CD4-positive, alpha-beta T cell (primary cell): ENCODE measurements at places on chromosomes 12 and 14.

DNA sequence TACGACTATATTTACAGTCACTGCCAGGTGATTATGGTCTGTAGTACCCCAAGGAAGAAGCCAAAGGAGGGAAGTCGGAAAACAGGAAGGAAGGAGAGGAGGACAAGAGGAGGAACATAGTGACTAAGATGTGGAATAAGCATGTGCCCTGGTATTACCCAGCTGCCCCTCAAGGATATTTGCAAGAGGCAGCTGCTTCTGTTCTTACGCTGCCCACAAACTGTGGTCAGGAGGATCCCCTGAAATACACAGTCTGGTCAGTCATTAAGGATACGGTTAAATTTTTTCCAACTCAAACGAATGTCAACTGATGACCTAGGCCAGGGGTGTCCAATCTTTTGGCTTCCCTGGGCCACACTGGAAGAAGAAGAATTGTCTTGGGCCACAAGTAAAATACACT lies 126.5 kb downstream of the CMAS start:
- no peak for DNase-seq

DNA sequence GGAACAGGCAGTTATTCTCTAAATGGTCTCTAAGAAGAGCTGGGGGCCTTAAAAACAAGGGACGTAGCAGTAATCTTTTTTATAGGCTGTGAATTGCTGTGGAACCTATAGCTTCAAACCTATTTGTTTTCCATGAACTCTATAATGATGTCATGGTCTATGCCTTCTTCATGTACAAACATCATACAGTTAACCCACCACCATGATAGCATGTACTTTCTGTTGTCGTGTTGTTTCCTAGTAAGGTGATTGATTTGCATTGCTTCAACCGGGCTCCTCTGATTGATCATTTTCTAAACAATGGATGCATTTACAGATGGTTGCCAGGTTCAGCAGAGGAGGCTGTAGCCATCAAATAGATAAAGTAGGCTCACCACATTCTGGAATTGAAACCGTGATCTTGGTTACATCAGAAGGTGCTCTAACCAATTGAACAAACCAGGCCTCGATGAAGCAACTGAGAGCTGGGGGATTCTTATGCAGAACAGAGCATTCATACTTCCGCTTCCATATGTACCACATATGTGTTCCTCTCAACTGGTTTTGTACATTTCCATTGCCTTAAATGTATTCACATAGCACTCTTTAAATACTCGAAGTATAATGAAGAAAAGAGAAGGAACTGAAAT lies 25.6 kb upstream of the PCNX1 start:
- no peak for DNase-seq

- DNase-seq = no peak
Observed at GRCh38 chr14:65359503-65359902, 53.0 kb upstream of the FUT8 start.

DNA sequence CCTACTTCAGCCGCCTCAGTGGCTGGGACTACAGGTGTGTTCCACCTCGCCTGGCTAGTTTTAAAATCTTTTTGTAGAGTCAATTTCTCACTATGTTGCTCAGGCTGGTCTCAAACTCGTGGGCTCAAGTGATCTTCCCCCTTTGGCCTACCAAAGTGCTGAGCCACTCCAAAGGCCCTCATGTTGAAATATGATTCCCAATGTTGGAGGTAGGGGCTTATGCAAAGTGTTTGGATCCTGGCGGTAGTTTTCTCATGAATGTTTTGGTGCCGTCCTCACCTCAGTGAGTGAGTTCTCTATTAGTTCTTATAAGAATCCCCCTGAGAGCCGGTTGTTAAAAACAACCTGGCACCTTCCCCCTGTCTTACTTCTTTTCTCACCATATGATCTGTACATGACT lies 784.6 kb downstream of the TMTC2 start:
- no peak for DNase-seq

- DNase-seq = no peak
Observed at GRCh38 chr12:47903151-47903611, 1.6 kb downstream of the VDR start.

DNA sequence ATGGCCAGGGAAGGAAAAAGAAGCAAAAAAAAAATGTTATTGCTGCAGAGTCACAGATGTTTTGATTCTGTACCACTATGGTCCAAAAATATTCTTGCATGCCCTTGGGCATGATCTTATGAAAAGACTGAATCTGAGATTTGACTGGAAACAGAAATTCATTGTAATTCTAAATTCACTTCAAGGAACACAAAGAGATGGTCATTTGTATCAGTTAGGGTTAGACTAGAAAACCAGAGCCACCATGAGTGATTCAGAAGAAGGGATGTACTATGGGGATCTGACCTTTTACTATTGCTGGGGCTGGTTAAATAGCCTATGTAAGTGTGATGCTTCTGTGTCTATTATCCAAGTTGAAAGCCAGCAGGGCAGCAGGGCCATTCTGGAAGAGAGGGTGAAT lies 5.2 kb downstream of the TMTC1 start:
- DNase-seq = no peak

DNA sequence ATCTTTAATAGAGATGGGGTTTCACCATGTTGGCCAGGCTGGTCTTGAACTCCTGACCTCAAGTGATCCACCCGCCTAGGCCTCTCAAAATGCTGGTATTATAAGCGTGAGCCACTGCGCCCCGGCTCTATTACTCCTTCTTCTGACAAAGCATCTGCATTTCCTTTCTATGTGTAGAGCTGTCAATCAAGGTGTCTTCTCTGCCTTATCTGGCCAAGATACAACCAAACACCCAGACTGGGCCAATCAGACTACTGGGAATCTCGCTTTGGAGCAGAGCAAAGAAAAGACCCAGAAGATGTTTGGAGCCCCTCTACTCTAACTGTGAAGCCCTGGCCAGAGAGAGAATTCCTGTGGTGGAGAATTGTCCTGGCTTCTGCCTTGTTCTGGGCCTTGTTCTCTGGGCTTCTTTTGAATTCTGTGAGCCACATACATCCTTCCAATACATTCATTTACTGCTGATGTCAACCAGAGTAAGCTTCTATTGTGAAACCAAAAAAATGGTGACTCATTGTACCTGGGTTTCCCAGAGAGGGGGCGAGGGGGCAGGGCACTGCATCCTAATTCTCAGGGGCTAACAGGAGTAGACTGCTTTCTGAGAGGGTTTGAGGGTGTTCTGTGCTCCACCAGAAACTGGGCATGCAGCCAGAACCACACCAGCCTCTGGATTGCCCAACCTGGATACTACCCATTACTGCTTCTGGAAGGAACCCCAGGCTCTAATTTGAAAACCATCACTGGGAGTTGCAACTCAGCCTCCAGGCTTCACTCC lies 18.8 kb upstream of the FLVCR2 start:
- DNase-seq = no peak

GRCh38 chr12:80625901-80626300 lies 81.5 kb upstream of the MYF6 start:
- no peak for DNase-seq

DNA sequence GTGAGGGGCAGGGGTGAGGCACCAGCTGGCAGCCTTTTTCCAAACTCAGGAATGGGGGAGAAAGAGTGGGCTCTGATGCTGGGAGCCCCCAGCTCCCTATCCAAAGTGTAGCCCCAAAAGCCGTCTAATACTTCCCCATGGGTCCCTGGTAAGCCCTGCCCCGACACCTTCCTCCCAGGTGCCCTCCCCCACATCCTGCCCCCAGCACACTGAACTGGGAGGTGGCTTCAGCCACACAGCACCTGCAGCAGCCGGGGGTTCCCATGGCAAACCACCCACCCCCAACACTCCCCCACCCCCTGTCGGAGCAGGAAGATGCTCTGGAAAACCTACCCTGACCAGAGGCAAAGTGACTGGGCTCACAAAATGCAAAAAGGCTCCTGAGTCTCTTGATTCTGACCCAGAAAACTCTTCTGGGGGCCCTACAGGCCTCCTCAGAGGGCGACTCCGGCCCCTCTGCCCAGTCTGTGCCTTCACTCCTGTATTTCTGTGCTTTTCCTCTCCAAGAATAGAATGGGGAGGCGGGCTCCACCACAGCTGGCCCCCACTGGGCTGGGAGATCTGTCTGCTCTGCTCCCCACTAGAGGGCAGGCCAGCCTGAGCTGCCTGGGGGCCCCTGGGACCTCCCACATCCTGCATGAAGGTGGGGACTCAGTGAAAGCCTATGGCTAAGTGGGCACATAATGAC lies 81.6 kb downstream of the ITPK1 start:
- peak; percentile 73 for DNase-seq

- DNase-seq = peak; percentile 33
Observed at GRCh38 chr12:55955800-55956508, 9.9 kb downstream of the PMEL start.

- DNase-seq = no peak
Observed at GRCh38 chr14:95490138-95490509, 26.3 kb downstream of the SYNE3 start.

DNA sequence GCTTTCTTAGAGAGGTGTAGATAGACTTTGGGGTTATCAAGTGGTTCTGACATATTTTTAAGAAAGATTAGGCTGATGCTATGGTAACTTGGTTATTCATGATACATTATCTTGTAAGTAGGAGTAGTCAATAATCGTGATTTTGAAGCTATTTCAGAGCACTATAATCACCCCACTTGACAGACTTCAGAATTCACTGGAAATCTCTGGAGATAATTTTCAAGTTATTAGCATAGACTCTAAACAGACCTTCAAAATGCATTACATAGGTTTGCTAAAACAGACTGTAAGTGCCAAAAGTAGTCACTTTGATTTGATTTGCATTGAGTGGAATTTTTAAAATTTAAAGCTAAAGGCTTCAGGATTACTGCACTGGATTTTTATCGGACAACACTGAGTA lies 74.3 kb downstream of the ERGIC2 start:
- DNase-seq = no peak

DNA sequence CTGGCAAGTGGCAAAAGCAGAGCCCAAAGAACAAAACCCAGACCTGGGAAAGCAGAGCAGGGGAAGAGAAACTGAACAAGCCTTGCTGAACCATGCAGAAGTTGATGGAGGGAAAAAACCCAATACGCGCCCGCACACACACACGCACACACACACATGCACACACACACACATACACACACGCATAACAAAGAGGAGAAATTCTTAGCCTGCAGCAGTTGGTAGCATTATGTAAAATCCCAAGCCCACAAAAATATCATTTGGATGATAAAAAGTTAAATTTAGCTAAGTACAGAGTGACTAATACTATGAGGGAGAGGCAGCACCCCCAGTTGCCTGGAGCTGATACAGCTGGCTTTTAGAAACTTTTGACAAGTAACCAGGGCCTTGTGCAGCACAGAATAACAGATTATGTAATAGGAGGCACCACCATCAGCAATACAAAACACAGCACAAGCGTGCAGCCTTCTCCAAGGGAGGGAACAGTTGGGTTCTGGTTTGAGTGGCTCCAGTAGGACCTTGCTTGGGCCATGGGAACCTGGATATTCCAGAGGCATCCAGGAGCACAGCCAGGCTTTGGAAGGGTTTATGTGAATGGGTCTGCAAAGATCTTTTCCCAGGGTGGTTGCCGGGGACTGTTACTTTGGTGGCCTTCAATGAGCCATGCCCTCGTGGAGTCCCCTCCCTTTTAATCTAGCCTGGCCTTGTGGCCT lies 35.3 kb downstream of the PITPNM2 start:
- DNase-seq = peak; percentile 44

- DNase-seq = no peak
Observed at GRCh38 chr12:130196827-130197226, 34.6 kb downstream of the FZD10 start.

DNA sequence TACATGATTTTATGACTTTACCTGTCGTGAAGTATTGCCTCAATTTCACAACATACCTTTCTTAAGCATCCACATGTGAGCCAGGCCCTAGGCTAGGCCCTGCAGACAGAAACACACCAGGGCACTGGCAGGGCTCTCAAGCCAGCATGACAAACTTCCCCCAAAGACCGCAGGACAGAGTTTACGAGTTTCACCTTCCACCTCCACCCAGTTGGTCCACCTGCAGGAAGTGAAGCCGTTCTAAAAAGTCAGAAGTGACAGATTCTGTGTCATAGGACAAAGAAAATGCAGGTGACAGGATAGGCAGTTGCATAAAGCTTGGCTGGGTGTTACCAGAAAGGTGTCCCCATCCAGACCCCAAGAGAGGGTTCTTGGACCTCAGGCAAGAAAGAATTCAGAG lies 382.3 kb downstream of the PCNX1 start:
- DNase-seq = no peak

DNA sequence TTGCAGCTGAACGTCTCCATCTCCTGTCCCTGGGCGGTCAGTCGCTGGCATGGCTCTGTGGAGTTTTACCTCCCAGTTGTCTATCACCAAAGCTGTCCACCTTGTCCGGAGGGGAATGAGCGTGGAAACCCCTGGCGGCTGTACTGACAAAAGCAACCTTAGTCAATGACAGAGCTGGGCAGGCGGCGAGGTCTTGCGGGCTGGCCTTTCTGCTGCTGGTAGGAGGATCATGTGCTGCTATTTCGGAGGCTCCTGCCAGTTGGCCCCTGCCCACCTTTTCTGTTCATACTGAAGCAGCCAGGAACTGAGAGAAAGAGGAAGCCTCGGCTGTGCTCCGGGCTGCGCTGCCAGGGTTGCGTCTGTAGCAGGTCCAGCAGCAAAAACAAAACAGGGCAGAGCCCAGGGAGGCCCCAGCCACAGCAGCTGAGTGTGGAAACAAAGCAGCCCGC lies 57.7 kb downstream of the HMGA2 start:
- DNase-seq = no peak

DNA sequence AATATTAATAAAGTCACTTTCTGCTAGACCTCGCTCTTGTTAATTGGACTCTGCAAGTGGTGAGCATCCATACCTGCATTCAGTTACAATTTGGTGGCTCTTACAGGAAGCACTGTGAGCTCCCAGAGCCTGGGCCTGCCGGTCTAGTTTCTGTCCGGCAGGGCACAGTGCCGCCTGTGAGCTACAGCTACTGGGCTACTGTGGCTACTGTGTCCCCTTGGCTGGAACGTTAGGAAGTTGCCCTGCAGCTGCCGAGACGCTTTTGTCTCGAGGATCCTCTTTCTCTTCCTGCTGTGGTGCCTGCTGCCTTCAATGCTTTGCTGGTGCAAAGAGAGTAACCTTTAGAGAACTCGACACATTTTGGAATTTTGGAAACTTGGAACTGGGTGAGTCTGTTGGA lies 44.6 kb upstream of the PTGDR start:
- DNase-seq = no peak

- DNase-seq = no peak
Observed at GRCh38 chr14:22073801-22074200, 400.2 kb upstream of the OR4E1 start.

DNA sequence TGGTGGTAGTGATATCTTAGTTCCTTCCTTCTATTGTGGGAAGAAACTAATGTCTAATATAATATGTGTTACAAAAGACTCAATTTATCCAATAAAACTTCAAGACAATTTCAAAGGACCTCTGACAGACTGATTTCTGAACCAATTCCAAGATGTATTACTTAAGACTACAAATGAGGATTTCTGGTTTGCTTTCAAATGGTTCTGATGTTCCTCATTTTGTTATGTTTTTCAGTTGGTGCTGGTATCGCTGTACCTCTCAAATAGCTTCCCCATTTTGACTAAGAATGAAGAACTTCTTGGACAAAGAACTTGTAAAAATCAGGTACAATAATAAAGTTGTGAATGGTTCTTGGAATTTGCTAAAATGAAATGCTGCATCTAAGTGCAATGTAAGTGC lies 19.4 kb upstream of the MBIP start:
- no peak for DNase-seq

GRCh38 chr12:93540466-93540865 lies 32.0 kb upstream of the SOCS2 start:
- DNase-seq = no peak
